Calu3 (cell line): ENCODE measurements at places on chromosomes 5 and 9. TPM values are rescaled to one million over a fixed set of nuclear protein-coding genes. Genes with fewer than 3 reads are reported as not detected.

- DNase-seq, result peak; percentile 43
Measured at GRCh38 chr9:86639899-86640379, 285.7 kb upstream of the TUT7 start.

TUBB4B gene
- total RNA-seq, result 360 and 383 TPM in 2 replicates

GRCh38 chr9:38107811-38108304 lies 38.8 kb upstream of the SHB start:
- DNase-seq, result no peak

GRCh38 chr9:91150998-91151717 lies 210.6 kb downstream of the AUH start:
- no peak for DNase-seq

DNA sequence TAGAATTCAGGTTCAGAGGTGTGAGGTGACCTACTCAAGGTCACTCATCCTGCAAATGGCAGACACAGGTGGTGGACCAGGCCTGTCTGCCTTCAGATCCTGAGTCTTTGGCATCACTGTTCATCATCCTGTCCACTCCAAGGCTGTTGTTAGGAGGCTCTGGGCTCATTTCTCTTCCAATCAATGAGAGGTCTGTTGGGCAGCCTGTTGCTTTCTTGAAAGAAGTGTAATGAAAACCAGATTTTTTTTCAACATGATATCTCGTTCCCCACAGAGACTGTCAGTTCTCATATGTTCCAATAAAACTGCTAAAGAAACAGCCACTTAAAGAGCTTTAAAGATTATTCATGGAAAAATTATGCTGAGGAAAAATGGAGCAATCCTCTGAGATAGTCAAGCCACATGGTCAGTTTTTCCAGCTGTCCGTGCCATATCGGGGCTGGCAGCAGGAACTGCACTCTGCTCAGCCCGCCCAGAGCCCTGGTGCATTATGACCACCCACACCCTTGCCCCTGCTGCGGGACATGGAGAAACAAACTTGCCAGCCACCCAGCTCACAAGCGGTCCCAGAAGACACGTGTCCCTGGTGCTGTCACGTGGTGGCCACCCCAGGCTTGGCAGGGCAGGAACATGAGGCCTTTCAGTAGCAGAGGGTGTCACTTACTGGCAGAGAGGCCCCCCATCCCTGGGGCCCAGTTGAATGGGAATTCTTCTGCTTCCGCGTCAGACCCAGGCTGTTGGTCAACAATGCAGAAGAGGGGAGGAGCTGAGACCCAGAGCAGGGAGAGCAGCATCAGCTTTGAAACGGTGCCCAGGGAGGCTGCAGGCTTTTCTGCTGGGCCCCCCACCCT lies 63.7 kb upstream of the ANGPTL2 start:
- no peak for DNase-seq

DNA sequence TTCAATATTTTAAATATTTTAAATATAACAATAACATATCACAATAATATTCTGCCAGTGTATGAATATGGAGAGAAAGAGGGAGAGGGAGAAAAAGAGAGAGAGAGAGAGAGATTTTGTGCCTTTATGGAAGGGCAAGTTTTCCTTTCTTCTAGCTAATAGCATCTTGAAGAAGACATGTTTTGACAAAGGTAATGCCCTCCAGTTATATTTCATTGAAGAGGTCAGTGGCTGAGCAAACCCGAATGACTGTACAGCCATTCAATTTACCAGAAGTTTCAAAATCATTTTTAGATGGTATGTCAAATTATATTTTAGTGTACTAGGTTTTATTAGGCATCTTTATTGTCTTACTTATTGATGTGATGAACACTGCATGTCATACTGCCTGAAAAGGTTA lies 139.3 kb downstream of the EMB start:
- no peak for DNase-seq

ZFP37 gene
- 1.2 and 1.3 TPM in 2 replicates for total RNA-seq

C5orf22 gene
- total RNA-seq, result 25.2 and 27.9 TPM in 2 replicates

GPSM1 gene
- total RNA-seq, result 3.9 and 5.7 TPM in 2 replicates

- DNase-seq, result no peak
Measured at GRCh38 chr5:179279347-179280094, 65.7 kb downstream of the ADAMTS2 start.

DNA sequence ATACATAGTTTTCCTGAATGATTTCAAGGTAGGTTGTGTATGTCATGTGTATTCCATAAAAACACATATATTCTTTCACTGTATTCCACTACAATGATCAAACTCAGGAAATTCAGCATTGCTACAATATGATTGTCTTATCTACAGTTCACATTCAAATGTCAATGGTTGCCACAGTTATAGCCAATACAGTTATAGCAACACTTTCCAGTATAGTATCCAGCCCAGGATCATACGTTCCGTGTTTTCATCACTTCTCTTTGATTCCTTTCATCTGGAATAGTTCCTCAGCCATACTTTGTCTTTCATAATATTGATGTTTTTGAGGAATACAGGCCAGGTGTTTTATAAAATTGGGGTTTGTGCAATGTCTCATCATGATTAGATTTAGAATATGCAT lies 9.5 kb downstream of the OR2S2 start:
- DNase-seq, result no peak

DNA sequence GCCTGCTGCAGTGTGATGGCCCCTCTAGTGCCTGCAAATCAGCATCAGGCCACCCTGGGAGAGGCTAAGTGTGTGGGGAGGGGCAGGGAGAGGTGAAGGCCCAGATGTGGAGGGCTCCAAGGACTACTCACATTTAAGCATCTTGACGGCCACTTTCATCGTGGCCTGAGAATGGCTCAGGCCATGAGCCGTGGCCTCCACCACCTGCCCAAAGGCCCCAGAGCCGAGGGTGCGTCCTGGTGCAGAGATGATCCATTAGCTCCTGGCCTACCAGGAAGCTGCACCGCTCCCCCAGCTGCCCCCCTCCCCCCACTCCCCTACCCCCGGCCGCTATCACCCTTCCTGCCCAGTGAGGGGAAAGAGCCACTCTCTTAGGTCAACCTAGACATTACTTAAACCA lies 31.0 kb downstream of the PDGFRB start:
- DNase-seq, result no peak

CDC20B gene
- total RNA-seq, result not detected in 2 replicates
